ENCODE measurements at places on chromosomes 2 and 18.

- DNase-seq, result no peak
Measured at GRCh38 chr2:136055929-136056688, 61.8 kb downstream of the CXCR4 start.

- DNase-seq, result no peak
Measured at GRCh38 chr2:31354837-31355236, 59.7 kb downstream of the XDH start.

DNA sequence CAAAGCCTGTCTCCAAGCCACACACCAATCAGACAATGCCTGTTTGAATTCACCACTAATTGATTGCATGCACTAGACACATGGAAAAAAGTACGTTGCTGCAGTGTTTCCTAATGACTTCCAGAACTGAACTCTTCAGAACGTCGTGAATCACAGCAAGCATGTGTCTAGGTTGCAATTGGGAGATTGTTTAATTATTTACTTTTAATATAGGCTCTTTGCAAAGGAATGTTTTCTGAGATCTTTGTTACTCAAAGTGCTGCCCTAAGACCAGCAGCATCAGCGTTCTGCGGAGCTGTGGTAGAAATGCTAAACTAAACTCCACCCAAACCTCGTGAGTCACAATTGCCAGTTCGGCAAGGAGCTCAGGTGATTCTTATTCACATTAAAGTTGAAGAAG is 52.7 kb upstream of the CCDC68 start:
- DNase-seq, result no peak

DNA sequence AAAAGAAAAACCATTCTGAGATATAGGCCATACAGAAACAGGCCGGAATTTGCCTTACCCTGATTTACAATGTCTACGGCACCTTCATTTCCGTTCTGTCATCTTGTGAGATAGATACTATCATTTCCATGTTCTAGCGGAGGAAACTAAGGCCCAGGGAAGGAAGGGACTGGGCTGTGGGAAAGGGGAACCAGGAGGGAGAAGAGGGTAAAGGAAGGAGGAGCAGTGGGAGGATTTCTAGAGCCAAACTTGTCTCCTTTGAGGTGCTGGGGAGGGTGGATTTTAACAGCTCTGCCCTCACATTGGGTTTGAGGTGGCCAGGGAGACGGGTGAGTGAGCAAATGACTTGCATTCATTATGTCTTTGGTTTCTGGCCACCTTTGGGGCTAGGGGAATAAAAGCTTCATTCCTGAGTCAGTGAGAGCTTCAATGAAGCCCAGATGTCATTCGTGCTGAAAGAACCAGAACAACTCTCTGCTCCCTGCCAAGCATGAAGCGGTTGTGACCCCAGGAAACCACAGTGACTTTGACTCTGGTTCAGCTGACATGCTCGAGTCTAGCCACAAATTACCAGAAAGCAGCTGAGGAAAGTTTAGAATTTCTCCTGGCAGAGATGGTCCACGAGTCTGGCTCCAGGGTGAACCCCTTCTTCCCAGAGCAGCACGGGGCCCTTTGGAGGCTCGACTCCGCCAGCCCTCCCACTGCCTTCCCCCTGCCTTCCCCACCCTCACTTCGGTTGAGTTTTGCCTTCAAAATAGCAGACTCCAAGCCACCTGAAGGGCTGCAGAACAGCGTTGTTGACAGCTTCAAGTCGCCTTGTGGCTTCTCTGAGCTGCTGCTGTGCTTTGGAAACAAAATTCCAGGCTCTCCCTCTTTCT is 3.8 kb downstream of the ACTG2 start:
- DNase-seq, result no peak

- DNase-seq, result no peak
Measured at GRCh38 chr2:99825630-99826029, 316.8 kb downstream of the AFF3 start.

- no peak for DNase-seq
Measured at GRCh38 chr2:24403168-24403831, 43.0 kb upstream of the ITSN2 start.

- DNase-seq, result no peak
Measured at GRCh38 chr2:152519581-152519952, 184.6 kb downstream of the FMNL2 start.

DNA sequence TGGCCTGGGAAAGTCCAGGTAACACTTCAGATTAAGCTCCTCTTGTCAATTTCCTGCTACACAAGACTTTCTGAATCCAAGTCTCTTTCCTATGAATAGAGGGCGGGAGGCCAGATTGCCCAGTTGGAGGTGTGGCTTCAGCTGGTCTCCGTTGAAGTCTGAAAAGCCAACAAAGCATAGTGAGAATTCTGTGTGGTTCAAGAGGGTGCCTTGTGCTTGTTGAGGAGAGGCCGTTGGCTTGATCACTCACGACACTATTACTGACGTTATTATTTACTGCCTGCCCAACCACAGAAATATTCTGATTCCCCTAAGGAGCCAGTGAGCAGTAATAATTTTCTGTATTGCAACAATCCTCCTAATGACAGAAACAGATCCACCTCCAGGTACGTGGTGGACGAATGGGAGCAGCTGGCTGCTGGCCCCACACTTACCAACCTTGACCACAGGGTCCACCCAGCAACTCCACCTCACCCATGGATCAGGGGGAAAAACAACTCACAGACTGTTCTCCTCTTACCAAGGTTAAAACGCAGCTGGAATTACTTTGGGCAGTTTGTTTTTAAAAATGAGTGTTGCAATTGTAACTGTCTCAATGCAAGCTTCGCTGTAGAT is 21.9 kb downstream of the NRP2 start:
- no peak for DNase-seq

- no peak for DNase-seq
Measured at GRCh38 chr18:46163091-46163490, 58.9 kb downstream of the HAUS1 start.

DNA sequence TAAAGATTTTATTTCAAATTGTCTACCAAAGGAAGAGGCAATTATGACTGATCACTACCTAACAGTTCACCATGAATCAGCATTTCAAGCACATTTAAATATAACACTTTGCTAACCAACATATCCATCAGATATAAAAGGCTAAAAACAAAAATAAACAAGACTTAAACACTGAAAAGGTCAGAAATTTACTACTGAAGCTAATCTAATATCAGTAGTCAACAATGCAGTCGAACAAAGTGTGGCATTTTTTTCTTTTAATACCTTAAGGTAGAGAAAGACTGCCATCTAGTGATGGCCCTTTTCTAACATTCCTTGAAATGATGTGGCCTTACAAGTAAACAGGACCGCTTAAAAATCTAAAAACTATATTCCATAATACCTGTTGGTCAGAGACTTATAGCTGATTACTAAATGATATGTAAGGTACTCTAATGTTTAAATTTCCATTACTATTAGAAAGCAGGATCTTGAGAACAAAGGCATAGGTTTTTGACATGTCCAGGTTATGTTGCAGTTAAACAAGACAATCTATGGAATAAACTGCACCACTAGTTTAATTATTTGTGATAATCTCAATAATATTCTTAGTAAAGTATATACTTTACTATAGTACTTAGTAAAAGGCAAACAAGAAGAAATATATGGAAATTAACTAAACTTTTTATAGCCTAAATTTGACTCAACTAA is 80.0 kb downstream of the EXOC6B start:
- DNase-seq, result no peak

GRCh38 chr2:115183144-115183543 is 740.7 kb downstream of the DPP10 start:
- DNase-seq, result no peak

- DNase-seq, result no peak
Measured at GRCh38 chr2:12714391-12715221, 2.1 kb upstream of the TRIB2 start.

DNA sequence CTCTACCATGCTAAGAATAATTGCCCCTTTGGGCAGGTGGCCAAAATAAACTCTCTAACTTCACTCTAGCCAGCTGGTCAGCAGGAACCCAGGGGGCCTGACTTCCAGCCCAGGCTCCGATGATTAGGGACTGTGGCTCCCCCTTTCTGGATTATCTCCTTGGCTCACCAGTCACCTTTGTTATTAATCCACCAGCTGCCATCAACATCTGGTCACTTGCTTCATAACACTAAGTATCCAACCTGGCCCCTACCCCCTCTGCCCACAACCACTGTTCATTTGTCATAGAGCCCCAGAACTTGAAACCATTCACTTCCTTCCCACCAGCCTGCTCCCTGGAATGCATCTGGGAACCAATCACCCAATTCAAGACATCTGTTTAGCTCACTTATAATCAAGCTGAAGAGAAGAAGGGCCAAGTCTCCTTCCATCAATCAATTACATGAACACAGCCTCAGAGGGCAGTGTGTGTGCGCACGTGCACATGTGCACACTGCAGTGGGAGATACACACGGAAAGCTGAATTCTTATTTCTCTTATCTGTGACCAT is 215.1 kb downstream of the ALK start:
- no peak for DNase-seq

DNA sequence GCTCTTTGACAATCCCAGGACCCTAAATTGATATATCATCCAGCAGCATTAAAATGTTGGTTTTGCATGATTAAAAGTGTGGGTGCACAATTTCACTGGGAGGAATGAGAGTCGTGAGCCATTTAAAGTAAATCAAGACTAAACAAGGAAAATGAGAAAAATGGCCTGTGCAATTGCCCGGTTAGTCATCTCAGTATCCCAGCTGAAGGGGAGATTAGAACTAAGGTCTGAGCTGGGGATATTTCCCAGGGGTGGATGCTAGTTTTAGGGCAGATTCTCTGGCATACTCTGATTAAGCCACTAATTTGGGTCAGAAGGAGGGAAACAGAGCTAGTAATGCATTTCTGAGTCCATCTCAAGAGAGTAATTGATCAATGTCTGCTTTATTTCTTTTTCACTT is 177.2 kb downstream of the EN1 start:
- no peak for DNase-seq

GRCh38 chr2:41420219-41420618 is 627.6 kb upstream of the PKDCC start:
- DNase-seq, result no peak

DNA sequence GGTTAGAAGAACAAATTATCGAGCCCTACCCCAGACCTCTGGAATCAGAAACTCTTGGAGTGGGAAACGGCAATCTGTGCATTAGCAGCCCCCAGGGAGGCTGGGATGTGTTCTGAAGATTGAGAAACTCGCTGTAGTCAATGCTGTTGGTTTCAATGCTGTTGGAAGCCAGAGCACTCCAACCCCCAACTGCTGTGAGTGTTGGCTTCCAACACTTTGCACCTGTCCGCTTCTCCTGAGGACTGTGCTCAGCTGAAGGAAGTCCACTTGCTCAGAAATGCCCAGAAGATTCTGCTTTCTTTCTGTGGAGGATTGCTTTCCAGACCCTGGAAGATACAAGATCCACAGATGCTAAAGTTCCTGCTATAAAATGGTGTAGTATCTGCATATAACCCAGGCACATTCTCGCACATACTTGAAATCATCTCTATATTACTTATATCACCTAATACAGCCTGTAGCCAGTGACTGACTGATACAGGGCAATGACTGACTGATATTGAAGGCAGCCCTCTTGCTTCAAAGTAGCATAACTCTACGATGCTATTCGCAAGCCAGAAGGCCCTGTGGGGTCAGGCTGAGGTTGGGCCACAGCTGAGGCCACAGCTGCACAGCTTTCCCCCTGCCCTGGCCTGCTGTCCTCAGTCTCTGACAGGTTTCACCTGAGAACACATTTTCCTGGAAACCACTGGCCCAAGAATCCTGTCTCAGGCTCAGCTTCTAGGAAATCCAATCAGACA is 757.7 kb upstream of the ID2 start:
- no peak for DNase-seq

DNA sequence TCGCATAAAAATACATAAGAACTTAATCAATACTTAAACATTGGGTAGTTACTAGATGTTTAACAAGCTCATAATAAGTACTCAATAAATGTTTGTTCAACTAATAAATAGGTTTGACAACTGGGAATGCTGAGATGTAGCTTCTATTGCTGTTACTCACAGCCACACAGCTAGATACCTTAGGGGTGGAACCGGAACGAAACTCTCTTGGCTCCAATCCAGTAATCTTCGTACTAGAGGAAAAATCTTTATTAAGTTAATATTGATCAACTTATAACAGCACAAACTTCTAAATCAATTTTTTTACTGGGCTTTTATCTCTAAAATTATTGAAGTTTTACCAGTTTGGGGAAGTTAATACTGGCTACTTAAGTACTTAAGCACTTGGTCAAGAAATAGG is 247.8 kb downstream of the PAX3 start:
- DNase-seq, result no peak

Measured in activated CD4-positive, CD25-positive, alpha-beta regulatory T cell (primary cell).